ENCODE measurements at places on chromosomes 16 and 17. TPM values are rescaled to one million over a fixed set of nuclear protein-coding genes. Genes with fewer than 3 reads are reported as not detected.

KRT31 gene
- polyA plus RNA-seq, result not detected

GRCh38 chr17:72591289-72592241 is 470.7 kb downstream of the SOX9 start:
- peak; percentile 36 for DNase-seq

DNA sequence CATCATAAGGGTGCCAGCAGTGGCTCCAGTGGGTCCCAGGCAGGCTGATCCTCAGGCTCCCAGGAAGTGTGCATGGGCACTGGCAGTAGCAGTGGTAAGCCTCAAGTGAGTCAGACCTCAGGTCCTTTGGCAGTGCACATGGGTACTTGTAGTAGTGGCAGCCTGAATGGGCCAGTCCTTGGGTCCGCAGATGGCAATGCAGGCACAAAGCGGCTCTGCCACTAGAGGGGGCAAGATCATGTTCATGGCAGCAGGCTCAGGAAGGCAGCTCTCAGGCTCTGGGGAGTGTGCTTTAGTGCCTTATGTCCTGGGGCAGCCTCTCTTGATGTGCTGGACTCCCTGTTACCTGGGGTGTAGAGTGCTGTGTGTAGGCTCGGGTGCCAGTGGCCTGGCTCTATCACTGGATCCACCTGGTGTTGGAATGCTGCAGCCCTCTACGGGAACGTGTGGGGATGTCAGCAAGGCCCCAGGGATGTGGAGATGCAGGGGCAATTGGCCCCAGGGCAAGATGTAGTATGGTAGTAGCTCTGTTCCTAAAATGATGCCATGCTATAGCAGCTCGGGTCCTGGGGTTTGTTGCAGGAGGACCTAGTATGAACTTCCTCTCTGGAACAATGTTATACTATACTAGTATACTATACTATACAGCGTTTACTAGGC is 11.0 kb downstream of the ACSM3 start:
- peak; percentile 74 for DNase-seq

GRCh38 chr16:16095646-16096045 is 127.6 kb downstream of the ABCC6 start:
- DNase-seq, result no peak

- no peak for DNase-seq
Observed at GRCh38 chr16:31350275-31351005, 4.5 kb upstream of the ITGAX start.

Measured in small intestine (tissue), 16 donors.